AG04450 (cell line): ENCODE measurements at places on chromosomes 2 and 18. TPM values are rescaled to one million over a fixed set of nuclear protein-coding genes. Genes with fewer than 3 reads are reported as not detected.

DIPK1C gene
- polyA plus RNA-seq: not detected in 2 replicates

SPHKAP gene
- not detected in 2 replicates for polyA plus RNA-seq

ASXL3 gene
- 0.16 and 0.19 TPM in 2 replicates for polyA plus RNA-seq

SPRED2 gene
- polyA plus RNA-seq: 18.6 and 21.2 TPM in 2 replicates

SRD5A2 gene
- not detected in 2 replicates for polyA plus RNA-seq

TEX261 gene
- polyA plus RNA-seq: 106 and 119 TPM in 2 replicates

CGREF1 gene
- polyA plus RNA-seq: 0.71 and 0.74 TPM in 2 replicates

LINC00305 gene
- polyA plus RNA-seq: not detected in 2 replicates

PKDCC gene
- 87.0 and 107 TPM in 2 replicates for polyA plus RNA-seq

HOXD13 gene
- polyA plus RNA-seq: not detected in 2 replicates

STK25 gene
- 216 and 302 TPM in 2 replicates for polyA plus RNA-seq

BZW1 gene
- 359 and 376 TPM in 2 replicates for polyA plus RNA-seq

FNDC4 gene
- 12.3 and 12.4 TPM in 2 replicates for polyA plus RNA-seq

SERPINB3 gene
- polyA plus RNA-seq: not detected in 2 replicates

FAM228A gene
- 0.05 and 0.07 TPM in 2 replicates for polyA plus RNA-seq

DLX2 gene
- 0.10 and 0.24 TPM in 2 replicates for polyA plus RNA-seq

SETBP1 gene
- 0.60 and 0.71 TPM in 2 replicates for polyA plus RNA-seq

TUBB8B gene
- 0.12 TPM in 1 of 2 replicates, not detected in the other for polyA plus RNA-seq

KCNG2 gene
- polyA plus RNA-seq: 0.38 and 0.57 TPM in 2 replicates

ASB18 gene
- polyA plus RNA-seq: not detected in 2 replicates

HOXD3 gene
- not detected in 2 replicates for polyA plus RNA-seq

CD226 gene
- 0.04 and 0.09 TPM in 2 replicates for polyA plus RNA-seq

RNF152 gene
- 5.0 and 7.4 TPM in 2 replicates for polyA plus RNA-seq

SLC9A4 gene
- not detected in 2 replicates for polyA plus RNA-seq

TTN gene
- polyA plus RNA-seq: 0.06 and 0.07 TPM in 2 replicates
